H9 (cell line): ENCODE measurements at places on chromosomes 2 and 18.

DNA sequence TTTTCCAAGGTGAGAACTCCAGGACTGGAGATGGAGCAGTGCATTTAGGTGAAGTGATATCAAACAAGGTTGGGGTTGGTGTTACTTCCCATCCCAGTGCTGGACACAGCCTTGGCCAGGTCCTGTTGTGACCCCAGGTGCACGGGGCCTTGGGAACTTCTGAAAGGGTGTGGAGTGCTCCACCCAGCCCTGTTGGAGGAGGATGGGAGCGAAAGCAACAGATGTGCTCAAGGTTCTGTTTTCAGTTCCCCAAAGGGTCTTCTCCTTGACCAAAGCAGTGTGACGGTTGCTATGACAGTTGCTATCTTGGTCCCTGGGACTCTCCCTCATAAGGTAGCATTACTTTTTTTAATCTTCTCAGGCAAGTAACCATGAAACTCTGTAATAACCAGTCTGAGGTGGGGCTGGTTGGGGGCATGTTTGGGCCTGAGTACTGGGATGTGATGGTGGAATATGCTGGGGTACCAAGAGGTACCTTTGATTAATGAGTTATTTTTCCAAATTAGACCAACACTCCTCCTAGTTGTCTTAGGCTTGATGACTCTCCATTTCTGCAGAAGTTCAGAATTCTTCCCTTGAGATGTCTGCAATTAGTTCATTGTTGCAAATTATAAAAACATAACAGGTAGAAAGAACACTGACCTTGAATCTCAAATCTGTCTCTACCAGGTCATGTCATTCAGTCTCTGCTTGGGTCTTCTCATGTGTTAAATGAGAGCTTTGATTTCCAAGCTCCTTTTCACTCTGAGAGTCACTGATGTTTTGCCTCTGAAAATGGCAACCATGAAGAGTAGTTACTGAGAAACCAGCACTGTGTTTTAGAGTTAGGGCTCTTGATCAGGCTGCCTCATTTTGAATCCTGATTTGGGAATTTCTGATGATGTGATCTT, 154.5 kb downstream of the RPIA start:
- H3K27me3 ChIP-seq, result no peaks in the 10 kb centered on the region
- no peaks in the 10 kb centered on the region for H3K4me1 ChIP-seq
- DNase-seq, result no peak

- peak; percentile 26 for DNase-seq
- no peaks in the 10 kb centered on the region for H3K36me3 ChIP-seq
- no peak overlapping the region for H3K27ac ChIP-seq
- H3K4me3 ChIP-seq, result no peak overlapping the region
- H3K4me1 ChIP-seq, result peaks cover 4% of the 10 kb centered on the region; the same call in 1 of the 2 replicates
Measured at GRCh38 chr2:240200230-240201051, 60.0 kb upstream of the OTOS start.

DNA sequence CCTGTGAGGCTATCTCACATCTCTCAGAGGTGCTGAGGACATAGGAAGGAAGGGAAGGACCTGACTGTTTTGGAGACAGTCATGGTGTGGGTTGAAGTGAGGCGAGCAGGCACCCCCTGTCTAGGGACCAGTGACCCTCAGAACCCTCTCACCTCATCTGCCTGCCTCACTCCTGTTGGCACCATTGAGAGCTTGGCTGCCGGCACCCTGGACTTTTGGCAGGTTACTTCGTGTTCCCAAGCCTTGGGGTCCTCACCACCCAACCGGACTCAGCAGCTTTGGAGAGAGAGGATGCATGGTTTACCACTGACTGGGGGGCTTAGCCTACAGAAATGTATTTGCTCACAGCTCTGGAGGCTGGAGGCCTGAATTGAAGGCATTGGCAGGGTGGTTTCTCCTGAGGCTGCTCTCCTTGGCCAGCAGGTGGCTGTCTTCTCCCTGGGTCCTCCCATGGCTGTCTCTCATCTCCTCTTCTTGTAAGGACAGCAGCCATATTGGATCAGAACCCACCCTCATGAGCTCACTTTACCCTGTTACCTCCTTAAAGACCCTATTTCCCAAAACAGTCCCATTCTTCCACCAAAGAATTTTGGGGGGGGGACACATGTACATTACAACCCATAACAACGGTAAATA, 142.0 kb downstream of the TSN start:
- H3K27ac ChIP-seq, result no peak overlapping the region
- no peaks in the 10 kb centered on the region for H3K27me3 ChIP-seq
- H3K4me3 ChIP-seq, result no peak overlapping the region
- no peaks in the 10 kb centered on the region for H3K36me3 ChIP-seq

- H3K4me3 ChIP-seq, result peak overlapping the region; percentile 60
- H3K27me3 ChIP-seq, result no peaks in the 10 kb centered on the region; the same call in 1 of the 2 replicates
- H3K36me3 ChIP-seq, result peaks cover 7% of the 10 kb centered on the region; the same call in 2 of the 3 replicates
- H3K27ac ChIP-seq, result peak overlapping the region; percentile 36
- H3K4me1 ChIP-seq, result peaks cover 6% of the 10 kb centered on the region; the same call in 1 of the 2 replicates
- DNase-seq, result no peak
Measured at GRCh38 chr2:42102024-42102590, 54.3 kb downstream of the PKDCC start.

DNA sequence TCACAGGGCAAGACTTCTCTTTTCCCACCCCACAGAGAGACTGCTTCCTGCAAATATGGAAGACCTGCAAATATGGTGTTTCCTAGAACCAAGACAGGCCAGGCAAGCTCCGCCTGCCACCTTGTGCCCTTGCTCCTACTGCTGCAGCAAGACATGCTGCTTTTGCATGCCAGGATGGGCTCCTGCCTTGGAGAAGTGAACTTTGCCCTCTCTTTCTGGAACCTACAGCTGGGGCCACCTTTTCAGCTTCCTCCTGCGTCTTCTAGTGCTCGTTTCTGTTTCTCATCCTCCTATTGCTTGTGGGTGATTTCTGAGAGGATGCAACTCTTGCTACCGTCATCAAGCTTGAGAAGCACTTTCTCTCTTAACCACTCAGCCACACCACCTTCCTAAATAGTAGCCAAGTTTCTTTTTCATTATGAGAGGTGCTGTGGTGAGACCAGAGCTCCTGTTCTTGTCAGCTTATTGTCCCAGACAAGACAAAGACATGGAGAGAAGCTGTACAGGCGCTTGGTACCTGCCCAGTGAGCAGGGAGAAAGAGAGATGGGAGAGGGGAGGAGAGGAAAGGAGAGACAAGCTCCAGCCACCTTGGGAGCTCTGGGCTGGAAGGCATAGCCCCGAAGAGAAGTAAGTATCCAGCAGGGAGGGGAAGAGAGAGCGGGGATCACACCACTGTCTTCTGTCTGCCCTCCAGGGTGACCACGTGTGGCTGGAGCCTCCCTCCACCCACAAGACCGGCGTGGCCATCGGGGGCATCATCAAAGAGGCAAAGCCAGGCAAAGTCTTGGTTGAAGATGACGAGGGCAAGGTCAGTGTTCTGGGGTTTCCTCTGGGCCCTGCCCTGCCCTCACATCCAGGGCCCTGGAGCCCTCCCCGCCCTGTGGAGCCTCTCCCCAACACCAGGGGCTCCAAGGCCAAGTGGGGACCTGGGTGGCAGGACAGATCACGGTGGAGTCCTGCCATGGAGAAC, 28.3 kb downstream of the MYO7B start:
- H3K27me3 ChIP-seq, result no peaks in the 10 kb centered on the region
- H3K4me3 ChIP-seq, result no peak overlapping the region
- no peak for DNase-seq
- no peaks in the 10 kb centered on the region for H3K36me3 ChIP-seq
- no peak overlapping the region for H3K27ac ChIP-seq
- no peaks in the 10 kb centered on the region; the same call in 1 of the 2 replicates for H3K4me1 ChIP-seq

GRCh38 chr18:154151-154550, 4.2 kb upstream of the USP14 start:
- no peak overlapping the region for H3K4me3 ChIP-seq
- DNase-seq, result no peak

DNA sequence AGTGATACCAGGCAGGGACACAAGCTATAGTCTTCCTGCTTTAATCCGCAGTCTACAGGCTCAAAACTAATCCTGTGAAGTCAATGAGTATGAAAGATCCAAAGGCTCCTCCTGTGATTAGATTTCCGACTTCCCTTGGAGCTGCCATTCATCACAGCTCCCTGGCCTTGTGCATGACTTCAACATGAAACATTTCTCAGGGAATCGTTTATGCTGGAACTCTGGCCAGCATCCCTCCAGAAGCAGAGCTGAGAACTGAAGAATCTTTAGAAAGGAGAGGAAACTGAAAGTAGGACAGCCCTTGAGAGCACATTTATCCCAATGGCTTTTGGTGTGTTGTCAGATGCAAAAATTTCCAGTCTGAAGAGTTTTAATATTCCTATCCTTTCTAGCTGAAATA, 84.3 kb upstream of the SESTD1 start:
- no peak overlapping the region for H3K4me3 ChIP-seq
- no peaks in the 10 kb centered on the region for H3K4me1 ChIP-seq
- no peaks in the 10 kb centered on the region for H3K27me3 ChIP-seq
- H3K36me3 ChIP-seq, result no peaks in the 10 kb centered on the region

DNA sequence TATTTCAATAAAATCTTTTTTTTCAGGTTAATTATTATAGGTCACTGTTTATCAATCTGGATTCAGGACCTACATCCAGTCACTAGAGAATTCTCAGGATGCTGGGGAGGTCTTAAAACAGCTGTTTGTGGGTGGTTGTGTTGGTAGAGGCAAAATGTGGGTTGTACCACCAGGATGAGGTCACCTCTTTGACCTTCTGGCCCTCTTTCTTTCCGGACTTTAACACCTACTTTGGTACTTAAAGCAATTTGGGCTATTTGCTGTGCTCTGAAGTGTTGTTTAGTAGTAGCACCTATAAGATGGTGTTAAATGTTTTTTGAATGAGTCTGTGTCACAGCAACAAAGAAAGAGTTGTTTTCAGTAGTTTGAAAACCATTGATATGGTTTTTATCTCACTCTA, 14.6 kb downstream of the EML4 start:
- no peak overlapping the region for H3K27ac ChIP-seq
- H3K4me3 ChIP-seq, result no peak overlapping the region
- no peaks in the 10 kb centered on the region for H3K27me3 ChIP-seq
- peaks cover 2% of the 10 kb centered on the region for H3K36me3 ChIP-seq

GRCh38 chr2:174971868-174972781, 33.1 kb downstream of the CHN1 start:
- H3K27me3 ChIP-seq, result no peaks in the 10 kb centered on the region
- H3K4me3 ChIP-seq, result no peak overlapping the region
- H3K27ac ChIP-seq, result no peak overlapping the region
- no peak for DNase-seq
- peaks cover 9% of the 10 kb centered on the region; the same call in 1 of the 2 replicates for H3K36me3 ChIP-seq

DNA sequence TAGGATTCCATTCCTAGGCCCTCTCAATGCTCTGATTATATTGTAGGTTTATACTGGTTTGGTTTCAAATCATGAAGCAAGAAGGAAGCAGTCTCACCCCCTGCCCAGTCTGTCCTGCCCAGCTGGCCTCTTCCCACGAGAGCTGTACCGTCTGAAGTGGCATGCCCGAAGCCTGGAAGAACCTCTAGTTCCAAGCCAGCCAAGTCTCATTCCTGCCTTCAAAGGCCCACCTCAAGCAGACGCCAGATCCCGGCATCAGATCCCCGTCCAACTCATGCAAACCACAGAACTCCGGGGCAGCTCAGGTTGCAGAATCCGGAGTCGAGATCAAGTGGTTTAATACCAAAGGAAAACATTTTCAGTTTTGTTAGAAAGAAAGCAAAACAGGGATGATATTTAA, 234.4 kb downstream of the LPIN1 start:
- H3K4me1 ChIP-seq, result peaks cover 6% of the 10 kb centered on the region; the same call in 1 of the 2 replicates
- no peak overlapping the region for H3K27ac ChIP-seq
- no peaks in the 10 kb centered on the region for H3K27me3 ChIP-seq
- no peak overlapping the region for H3K4me3 ChIP-seq

GRCh38 chr2:48253301-48253700, 276.7 kb upstream of the STON1 start:
- DNase-seq, result no peak
- no peaks in the 10 kb centered on the region for H3K27me3 ChIP-seq
- H3K27ac ChIP-seq, result no peak overlapping the region

- no peak overlapping the region for H3K27ac ChIP-seq
- no peaks in the 10 kb centered on the region for H3K36me3 ChIP-seq
- H3K4me1 ChIP-seq, result no peaks in the 10 kb centered on the region
- H3K27me3 ChIP-seq, result peaks cover 9% of the 10 kb centered on the region; the same call in 1 of the 2 replicates
- peak; percentile 68 for DNase-seq
Measured at GRCh38 chr2:88765154-88765888, 73.8 kb downstream of the RPIA start.

DNA sequence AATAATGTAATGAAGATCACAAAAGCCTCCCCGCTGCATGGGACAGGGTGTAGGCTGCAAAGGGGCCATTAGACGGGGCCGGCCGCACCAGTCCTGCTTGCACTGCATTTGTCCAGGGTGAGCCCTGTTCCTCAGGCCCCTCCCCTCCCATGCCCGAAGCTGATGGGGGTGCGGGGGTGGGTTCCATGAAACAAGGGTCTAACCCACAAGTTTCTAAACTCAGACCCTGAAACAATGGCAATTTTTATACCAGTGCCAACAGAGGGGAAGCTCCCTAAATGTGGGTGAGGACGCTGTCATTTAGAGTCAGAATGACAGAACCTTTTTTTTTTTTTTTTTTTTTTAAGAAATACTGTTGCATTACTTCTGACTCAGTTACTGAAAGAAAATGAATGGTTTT, 39.7 kb downstream of the HS6ST1 start:
- peak; percentile 13 for DNase-seq
- H3K36me3 ChIP-seq, result peaks cover 17% of the 10 kb centered on the region
- H3K4me3 ChIP-seq, result no peak overlapping the region
- no peaks in the 10 kb centered on the region for H3K27me3 ChIP-seq

- no peaks in the 10 kb centered on the region for H3K4me1 ChIP-seq
- H3K27me3 ChIP-seq, result no peaks in the 10 kb centered on the region
- peaks cover 2% of the 10 kb centered on the region for H3K36me3 ChIP-seq
- no peak overlapping the region for H3K4me3 ChIP-seq
- no peak for DNase-seq
Measured at GRCh38 chr2:175233135-175233719, 51.7 kb upstream of the ATP5MC3 start.

- no peak overlapping the region for H3K4me3 ChIP-seq
- no peaks in the 10 kb centered on the region for H3K27me3 ChIP-seq
- H3K36me3 ChIP-seq, result peaks cover 9% of the 10 kb centered on the region; the same call in 1 of the 2 replicates
- no peak overlapping the region for H3K27ac ChIP-seq
- H3K4me1 ChIP-seq, result peaks cover 3% of the 10 kb centered on the region; the same call in 1 of the 2 replicates
Measured at GRCh38 chr2:205767617-205768016, 85.3 kb downstream of the NRP2 start.
